ENCODE measurements at places on chromosomes 5 and 9. TPM values are rescaled to one million over a fixed set of nuclear protein-coding genes. Genes with fewer than 3 reads are reported as not detected.

GRCh38 chr9:69602773-69603172, 69.4 kb downstream of the APBA1 start:
- no peak for DNase-seq

- DNase-seq = no peak
Observed at GRCh38 chr9:6426117-6426516, 13.1 kb downstream of the UHRF2 start.

GPX8 gene
- 7.9 TPM for total RNA-seq

DNA sequence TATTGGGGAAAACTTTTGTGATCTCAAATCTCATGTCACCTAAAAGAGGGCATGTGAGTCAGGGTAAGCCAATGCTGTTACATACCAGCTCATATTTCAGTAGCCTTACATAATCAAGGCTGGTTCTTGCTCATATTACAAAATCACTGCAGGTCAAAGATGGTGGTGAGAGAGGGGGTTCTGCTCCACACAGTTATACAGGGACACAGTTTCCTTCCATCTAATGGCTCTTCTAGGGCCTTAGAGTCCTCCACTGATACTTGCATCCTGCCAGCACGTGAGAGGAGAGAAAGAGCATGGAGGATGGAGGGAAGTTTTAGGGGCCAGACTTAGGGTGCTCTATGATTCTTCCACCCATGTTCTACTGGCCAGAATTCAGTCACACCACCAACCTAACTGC, 130.0 kb downstream of the LIFR start:
- no peak for DNase-seq

RBM22 gene
- total RNA-seq = 35.5 TPM

GRCh38 chr9:96006961-96007360, 131.5 kb downstream of the ERCC6L2 start:
- DNase-seq = no peak

SAXO1 gene
- total RNA-seq = under 0.01 TPM

DBN1 gene
- 139 TPM for total RNA-seq

TLR4 gene
- 8.4 TPM for total RNA-seq

RANBP3L gene
- total RNA-seq = 8.0 TPM

HIGD2A gene
- total RNA-seq = 31.9 TPM

DNA sequence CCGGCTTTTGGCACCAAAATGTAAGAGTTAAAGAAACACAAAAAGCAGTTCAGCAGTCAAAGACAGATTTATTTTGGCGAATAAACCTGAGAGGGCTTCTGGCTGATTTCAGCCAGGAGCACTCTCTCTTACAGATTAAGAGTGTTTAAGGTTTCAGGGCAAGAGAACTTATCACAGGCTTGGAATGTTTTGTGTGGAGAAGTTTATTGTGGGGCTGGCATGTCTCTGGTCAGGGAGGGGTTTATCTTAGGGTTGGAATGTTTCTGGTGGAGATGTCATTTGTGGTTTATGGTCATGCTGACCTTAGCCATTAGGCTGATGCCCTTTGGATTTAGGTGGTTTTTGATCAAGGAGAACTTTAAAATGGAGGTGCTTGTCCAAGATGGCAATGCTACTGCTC, 622.3 kb upstream of the PTPRD start:
- DNase-seq = no peak

SLC34A3 gene
- not detected for total RNA-seq

MCC gene
- total RNA-seq = 61.1 TPM

ZNF454 gene
- 13.9 TPM for total RNA-seq

PHF24 gene
- total RNA-seq = 12.0 TPM

DNA sequence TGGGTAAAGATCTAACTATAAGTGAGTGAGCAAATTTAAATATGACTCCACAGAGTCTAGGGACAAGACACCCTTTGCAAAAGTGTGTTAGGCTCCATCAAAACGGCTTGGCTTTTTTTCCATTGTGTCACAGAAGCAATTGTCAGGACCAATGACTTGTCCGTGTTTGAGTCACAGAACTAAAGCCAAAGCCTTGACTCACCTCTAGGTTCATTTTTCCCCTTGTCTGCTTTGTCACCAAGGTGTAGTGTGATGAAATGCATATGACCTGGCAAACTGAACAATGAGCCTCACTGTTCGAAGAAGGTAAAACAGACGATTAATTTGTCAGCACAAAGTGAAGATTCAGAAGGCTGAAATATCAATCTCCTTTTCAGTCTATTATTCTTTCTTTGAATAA, 331.0 kb downstream of the GLIS3 start:
- DNase-seq = no peak

DNA sequence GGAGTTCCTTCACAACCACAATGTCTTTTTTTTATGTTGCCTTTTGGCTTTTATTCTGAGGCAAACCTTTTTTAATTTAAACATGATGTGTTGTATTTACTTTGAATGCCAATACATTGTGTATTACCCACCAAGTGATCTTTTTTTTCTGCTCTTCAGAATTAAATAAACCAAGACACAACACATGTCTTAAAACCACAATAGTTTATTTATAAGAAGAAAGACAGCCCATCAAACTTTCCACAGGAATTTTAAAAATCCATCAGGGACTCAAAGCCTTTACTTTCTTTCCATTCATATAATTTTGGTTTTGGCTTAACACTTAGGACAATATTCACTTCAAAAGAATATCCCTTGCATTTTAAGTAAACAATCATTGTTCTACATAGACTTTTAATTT, 321.8 kb upstream of the MEF2C start:
- no peak for DNase-seq

GPR150 gene
- not detected for total RNA-seq

DNA sequence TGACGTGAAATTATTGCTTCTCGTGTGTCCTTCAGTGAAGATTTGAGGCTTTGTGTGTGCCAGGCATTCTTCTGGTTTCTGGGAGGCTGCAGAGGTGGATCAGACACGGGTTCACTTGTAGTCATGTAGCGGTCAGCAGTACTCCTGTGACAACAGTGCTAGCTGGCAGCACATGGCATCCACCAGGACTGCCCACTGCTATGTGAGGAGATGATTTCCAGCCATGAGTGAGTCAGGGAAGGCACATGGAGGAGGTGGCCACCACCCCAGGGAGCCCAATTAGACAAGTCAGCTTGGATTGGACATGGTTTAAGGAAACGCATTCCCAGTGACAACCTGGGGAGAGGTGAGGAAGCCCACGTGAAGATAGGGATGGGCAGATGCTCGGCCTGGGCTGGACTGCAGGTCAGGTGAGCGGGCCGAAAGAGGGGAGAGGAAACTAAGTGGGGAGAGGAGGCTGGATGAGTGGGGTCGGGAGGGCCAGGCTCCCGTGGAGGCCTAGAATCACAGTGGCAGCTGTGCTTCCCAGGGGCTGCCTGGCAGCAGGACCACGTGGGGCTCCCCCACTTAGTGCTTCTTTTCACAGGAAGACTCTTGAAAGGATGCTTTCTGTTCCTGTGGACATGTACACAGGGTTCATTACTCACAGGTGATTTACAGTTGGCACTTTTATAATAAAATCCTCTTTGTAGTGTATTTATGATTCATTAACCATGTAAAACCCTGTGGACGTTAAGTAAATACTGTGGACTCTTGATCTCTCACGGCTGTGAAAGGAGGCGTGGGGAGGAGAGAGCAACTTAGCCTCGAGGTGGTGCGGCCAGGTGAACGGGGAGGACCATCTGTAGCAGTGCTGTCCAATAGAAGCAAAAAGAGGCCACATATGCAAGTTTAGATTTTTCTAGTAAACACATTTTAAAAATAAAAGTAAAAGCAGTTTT, 80.0 kb upstream of the OTULINL start:
- DNase-seq = peak; percentile 38

IFNE gene
- not detected for total RNA-seq

- no peak for DNase-seq
Observed at GRCh38 chr5:173746047-173746646, 129.7 kb upstream of the BOD1 start.

THBS4 gene
- total RNA-seq = 4.9 TPM

DNA sequence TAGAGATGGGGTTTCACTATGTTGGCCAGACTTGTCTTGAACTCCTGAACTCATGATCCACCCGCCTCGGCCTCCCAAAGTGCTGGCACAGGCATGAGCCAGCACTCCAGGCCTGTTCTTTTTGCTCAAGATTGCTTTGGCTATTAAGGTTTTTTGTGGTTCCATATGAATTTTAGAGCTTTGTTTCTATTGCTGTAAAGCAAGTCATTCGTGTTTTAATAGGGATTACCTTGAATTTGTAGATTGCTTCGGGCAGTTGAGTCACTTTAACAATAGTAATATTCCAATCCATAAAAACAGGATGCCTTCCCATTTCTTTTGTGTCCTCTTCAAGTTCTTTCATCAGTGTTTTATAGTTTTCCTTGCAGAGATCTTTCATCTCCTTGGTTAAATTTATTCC, 22.1 kb downstream of the C6 start:
- no peak for DNase-seq

CRB2 gene
- 18.1 TPM for total RNA-seq

DNA sequence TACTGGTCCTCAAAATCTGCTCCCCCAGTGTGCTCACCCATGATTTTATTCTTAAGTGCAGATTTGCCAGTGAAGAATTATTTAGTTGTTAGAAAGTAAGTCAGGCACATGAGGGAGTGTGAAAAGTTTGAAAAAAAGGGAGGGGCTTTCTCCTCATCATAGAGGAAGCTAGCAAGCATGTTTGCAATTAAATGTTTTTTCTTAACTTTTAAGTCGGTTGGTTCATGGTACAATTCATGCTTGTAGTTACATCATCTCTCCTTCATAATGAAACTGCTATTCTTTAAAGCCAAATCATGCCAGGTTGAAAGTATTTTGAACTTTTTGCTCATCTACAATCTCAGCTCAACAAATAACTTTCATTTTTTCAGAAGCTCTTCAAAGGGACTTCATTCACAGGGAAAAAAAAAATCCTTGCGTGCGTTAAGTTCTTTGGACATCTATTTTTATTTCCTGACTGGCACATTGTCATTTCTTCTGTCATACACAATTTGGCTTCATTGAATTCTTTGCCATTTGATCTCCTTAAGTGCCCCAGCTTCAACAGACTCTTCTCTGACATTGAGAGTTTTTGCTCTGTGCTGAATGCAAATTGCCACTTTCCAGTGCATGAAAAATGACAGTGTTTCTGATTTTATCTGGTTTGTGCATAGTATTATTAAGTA, 456.9 kb downstream of the TMEM232 start:
- no peak for DNase-seq

GRCh38 chr5:144308906-144309670, 138.4 kb downstream of the KCTD16 start:
- DNase-seq = peak; percentile 3

NR5A1 gene
- total RNA-seq = not detected

GRCh38 chr5:175436359-175436758, 7.6 kb downstream of the DRD1 start:
- no peak for DNase-seq

GRCh38 chr5:38612851-38613250, 56.4 kb upstream of the LIFR start:
- DNase-seq = no peak

DNA sequence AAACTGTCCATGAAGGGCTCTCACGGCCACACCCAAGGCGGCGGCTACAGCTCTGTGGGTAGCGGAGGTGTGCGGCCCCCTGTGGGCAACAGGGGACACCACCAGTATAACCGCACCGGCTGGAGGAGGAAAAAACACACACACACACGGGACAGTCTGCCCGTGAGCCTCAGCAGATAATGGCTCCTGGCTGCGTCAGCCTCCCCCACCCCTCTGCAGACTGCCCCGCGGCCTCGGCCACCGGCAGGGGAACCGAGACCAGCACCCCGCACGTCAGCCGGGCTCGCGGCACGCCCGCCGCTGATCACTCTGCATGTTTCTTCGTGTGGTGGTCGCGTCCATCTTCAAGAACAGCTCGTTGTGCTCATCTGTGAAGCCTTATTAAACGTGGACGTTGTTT, 41.5 kb downstream of the TENT4A start:
- no peak for DNase-seq

- DNase-seq = no peak
Observed at GRCh38 chr5:107889387-107889786, 218.7 kb upstream of the EFNA5 start.

TAF11L10 gene
- total RNA-seq = not detected

GRCh38 chr9:69211424-69212036, 37.5 kb downstream of the TJP2 start:
- DNase-seq = no peak

DNA sequence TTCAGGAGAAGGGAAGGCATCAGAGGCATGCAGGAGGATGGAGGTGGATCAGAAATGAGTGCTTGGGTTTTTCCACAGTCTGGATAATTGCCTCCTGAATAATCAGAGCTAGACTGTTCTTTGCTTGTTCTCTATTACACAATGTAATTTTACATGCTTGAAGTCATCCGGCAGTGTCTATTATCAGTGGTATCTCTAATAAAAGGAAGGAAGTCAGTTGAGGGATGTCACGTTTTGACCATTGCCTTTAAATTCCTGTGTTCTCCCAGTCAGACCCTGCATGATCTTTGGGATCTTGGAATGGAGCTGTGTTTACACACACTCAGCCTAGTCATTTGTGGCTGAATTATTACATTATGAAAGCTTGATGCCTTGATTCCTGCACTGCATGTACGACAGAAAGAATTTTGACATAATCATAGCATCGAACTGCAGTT, 91.0 kb downstream of the PDE8B start:
- no peak for DNase-seq

C9orf50 gene
- not detected for total RNA-seq

DNA sequence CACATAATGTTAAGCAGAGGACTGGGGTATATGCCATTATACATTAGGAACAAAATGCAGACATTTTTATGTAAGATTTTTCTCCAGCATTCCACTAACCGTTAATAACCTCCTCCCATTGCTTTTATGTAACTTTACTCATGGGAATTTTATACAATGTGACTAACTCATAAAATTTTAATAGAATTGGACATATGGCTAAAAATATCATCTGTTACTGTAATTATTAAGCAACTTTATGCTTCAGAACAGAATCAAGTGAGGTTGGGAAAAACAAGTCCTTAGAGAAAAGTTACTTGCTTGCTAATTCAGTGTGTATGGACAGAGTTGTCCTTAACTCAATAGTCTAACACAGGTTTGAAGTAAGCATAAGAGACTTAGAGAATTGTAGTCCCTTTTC, 54.8 kb upstream of the PCSK1 start:
- DNase-seq = no peak

DNA sequence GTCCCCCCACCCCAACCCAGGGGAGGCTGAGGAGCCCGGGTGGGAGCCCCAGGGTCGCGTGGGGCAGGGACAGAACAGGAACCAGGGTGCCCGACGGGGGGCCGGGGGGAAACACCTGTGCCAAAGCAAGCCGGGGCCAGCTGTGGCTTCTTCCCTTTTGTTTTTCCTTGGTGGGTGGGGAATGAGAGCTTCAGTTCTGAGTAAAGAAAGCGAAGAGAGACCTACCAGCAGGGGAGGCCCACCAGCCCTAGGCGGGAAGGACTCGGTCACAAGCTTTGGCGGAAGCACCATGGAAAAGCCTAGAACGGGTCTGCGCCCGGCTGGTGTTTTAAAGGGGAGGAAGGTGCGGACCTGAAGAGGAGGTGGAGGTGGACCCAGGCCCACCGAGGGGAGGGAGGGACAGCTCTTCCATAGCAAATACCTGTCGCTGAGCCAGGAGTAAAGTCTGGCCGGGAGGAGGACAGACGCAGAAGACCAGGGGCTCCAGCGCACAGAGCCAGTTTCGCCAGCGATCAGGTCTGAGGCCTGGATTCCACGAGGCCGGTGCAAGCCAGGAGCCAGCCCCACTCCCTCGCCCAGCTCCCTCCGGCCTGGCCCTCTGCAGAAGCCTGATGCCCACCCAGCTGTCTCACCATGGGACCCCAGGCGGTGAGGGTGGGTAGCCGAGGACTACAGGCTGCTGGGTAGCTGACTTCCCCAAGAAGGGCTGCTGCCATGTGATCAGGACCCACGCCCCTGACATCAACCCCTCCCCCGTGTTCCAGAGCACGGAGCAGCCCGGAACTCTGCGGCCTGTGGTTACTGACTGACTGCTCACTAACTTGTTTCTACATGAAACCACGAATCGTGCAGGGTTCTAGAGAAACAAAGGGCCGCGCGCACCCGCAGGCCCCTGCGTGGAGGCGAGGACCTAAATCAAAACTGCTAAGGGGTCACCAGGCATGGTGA, 849 bp upstream of the MGAT1 start:
- no peak for DNase-seq
